ENCODE measurements at places on chromosomes 12 and 14.
A peak's percentile ranks its signal among the peaks of the same experiment; 100 is the strongest.

GRCh38 chr12:115257791-115258190 lies 573.8 kb upstream of the TBX3 start:
- DNase-seq: no peak

DNA sequence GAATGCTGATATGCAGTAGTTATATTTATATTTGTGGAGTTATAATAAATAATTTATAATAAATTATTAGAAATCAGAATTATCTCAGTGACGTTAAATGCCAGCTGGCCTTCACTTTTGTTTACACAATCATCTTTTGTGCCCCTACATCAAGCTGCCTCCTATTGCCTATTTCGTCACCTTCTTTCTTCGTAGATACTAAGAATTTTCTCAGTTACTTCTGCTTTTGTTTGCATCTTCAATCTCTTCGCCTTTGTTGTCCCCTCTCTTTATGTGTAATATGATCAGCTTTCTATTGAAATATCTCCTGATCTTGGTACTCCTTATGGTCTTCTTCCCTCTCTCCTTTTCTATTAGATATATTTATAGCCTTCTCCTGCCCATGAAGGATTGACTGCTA lies 197.0 kb downstream of the ERC1 start:
- no peak for DNase-seq

- no peak for DNase-seq
Observed at GRCh38 chr12:128761379-128761790, 62.4 kb downstream of the SLC15A4 start.

- DNase-seq: no peak
Observed at GRCh38 chr14:63186453-63186852, 17.8 kb upstream of the RHOJ start.

- no peak for DNase-seq
Observed at GRCh38 chr14:24430682-24431568, 1.2 kb downstream of the KHNYN start.

DNA sequence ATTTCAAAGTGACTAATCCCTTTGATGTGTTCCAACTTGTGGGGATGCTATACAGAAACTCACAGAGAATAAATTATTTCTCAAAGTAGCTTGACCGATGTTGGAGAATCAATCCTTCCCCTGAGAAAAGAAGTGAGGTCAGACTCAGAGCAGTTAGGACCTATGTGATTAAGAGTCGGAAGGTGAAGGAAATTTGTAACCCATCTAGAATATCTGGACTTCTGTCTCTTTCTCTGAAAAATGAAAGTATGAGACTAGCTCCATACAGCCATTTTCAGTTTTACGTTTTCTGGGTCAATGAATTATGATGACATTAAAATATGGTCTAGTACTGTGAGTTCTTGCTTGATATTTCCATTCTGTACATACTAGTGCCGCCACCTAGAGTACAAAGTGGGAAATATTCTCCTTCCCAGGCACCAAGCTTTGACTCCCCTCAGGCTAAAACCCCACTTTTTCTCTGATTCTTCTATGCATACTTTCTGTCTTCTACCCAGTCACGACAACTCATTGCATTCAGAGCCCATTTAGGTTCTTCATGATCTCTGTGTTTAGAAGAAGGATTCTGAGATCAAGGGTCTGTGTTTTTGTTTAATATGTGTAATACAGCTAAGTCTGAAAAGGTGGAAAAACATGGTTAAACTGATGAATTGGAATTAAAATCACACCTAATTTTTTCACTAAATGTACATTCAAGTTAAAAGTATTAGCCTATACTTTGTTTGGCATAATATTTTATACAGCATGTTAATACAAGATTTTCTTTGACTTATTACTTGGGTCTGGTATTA lies 6.9 kb upstream of the NTS start:
- DNase-seq: peak; percentile 17

DNA sequence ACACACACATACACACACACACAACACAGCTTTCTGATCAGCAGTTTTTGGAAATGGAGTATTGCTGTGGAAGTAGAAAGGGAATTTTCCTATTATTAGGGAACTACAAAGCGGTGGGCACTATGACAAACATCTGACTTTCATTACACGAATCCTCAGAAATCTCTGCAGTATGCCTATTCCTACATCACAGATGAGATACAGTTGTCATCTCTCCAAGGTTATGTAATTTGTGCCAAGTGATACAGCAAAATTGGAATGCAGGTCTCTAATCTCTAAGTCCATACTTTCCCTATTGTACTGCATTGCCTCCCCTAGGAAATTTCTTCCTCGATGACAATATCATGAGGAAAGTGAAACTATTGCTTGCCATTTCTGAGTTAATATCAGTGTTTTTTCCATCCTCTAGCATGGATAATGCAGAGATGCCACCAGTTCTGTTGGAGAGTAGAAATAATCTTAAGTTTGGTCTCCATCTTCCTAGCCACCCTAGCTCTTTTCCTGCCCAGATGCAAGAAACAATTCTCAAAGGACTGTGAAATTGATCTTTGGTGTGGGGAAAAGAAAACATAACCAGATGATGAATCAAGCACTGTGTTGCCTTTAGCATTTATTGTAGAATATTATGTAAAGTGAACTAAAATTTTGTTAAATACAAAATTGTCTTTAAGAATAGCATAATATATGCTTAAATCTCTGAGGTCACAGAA lies 94.7 kb downstream of the ERGIC2 start:
- no peak for DNase-seq

DNA sequence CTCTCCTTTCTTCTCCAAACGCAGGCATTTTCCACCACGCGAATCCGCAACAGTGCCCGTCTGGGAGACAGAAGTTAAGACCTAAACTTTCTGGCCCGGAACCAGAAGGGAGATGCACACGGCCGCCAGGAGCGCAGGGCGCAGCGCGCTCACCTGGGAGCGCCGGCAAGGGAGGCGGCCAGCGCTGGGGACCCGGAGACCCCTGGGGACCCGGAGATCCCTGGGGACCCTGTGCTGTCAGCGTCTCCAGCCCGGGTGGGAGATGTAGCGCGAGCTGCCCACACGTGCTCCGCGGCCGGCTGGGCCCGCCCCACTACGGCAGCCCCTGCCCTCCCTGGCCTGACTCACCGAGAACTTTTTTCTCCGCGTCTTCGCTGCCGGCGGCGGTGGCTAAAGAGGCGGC lies 620 bp downstream of the YBX3 start:
- no peak for DNase-seq

DNA sequence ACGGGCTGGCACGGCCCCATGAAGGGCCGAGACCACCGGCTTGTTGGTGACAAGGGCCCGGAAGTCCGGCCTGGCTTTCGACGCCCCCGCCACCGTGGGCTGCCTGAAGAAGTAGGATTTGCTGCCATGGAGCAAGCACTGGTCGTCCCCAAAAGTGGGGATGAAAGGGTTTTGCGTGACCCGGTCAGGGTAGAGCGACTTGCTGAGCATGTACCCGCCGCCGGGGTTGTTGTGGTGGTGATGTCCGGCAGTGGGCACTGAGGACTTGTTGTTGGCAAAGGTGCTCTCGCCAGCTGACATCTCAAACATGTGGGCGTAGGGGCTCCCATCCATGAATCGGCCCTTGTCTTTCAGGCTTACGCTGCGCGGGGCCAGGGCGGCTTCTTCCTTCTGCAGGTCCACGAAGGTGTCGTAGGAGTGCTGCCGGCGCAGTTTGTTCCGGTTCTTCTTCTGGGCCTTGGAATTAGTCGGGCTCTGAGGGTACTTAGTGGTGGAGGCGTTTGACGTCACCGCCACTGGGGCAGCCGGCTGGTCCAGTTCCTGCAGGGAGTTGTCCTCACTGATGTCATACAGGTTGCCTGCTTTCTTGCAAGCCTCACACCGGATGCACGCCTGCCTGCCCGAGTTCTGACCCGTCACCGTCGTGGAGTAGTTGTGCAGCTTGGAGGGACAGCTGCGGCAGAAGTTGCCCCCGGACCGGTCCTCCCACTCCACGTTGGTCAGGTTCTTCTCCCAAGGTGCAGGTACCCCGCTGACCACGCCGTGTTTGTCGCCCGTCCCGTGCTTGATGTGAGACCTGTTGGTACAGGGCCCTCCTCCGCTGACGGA lies 366.6 kb downstream of the EMP1 start:
- no peak for DNase-seq

- DNase-seq: no peak
Observed at GRCh38 chr12:117126335-117126734, 27.1 kb upstream of the TESC start.

DNA sequence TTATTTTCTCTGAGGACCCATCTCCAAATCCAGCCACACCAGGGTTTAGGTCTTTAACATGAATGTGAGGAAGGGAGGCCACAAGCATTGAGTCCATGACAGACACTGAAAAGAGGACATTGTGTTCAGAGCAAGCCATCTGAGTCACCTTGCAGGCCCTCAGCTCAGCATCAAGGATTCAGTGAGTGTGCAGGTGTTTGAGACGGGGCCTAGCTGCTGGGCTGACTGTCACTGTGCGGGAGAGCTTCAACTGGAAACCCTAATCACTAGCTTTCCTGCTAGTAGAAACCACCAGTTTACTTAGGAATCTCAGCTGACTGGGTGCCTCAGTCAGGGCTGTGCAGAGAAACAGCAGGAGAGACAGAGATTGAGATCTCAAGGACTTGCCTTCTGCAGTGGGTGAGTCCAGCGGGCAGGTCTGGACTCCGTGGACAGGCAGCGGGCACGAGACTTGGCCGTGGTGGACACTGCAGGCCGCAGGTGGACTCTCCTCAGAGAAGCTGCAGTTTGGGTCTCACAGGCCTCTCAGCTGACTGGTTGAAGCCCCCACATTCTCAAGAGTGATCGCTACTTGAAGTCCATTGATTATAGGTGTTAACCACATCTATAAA lies 86.1 kb upstream of the DYNC1H1 start:
- no peak for DNase-seq

- DNase-seq: no peak
Observed at GRCh38 chr12:130007771-130008170, 103.9 kb upstream of the TMEM132D start.

DNA sequence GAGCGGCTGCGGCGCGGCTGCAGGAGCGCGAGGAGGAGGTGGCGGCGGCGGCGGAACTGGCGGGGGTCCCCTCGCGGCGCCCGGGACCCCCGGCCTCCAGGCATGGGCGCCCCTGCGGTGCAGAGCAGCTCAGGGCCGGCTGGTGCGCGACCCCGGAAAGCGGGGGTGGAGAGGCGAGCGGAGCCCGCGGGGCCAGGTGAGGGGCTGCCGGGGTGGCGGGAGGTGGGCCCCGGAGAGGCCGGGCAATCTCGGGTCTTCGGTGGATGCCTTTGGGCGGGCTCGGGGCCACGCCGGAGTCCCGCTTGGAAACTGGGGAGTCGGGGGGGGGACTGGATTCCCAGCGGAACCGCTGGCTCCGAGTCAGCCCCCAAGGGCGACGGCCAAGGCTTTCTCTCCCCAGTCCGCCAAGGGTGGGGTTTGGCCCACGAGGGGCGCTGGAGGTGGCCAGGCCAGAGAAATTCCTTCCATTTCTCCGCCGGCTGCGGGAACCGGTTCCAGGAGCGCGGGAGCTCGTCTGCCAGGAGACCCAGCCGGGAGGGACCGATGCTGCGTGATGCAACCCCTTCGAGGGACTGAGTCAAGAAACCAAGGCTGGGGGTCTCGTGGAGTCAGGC lies 13.9 kb upstream of the NR4A1 start:
- DNase-seq: no peak

- no peak for DNase-seq
Observed at GRCh38 chr14:76245097-76245496, 93.4 kb downstream of the GPATCH2L start.

DNA sequence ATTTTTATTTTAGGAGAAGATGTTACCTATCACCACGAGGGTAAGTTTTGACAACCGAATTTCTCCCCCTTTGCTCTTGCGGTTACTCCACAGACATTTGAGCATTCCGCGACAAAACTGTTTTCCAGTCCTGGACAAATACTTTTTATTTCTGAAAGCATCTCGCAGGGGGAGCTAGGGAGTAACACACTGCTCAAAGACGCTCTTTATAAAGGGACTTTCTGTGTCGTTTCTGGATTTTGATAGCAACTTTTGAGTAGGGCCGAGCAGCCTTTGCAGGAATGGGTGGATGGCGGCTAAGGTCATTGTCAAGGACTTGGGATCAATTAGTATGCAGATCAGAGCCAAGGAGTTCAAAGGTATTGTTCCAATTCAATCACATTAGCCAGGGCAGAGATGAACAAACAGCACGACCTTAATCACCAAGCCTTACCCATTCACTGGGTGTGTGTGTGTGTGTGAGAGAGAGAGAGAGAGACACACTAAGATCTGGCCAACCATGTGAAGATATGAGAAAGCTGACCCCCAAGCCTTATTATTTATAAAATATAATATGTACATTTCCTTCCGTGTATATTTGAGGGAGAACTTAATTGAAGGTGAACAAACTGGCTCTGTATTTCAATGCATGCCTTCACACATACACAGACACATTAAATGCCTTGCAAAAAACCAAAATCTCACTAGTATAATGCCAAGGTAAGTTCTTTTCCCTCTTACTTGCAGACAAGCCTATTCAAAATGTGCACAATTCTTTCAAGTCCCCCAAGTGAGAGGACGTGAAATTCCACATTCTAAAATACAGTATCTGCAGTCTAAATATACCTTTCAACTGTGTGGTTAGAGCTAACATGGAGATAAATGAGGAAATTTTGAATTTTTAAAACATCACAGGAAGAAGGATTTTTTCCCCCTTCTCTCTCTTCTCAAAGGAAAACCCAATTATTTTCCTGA lies 613.8 kb downstream of the VRK1 start:
- no peak for DNase-seq

GRCh38 chr12:1933342-1934051 lies 15.0 kb upstream of the CACNA2D4 start:
- DNase-seq: no peak

GRCh38 chr12:121441555-121441954 lies 41.6 kb downstream of the RNF34 start:
- no peak for DNase-seq

DNA sequence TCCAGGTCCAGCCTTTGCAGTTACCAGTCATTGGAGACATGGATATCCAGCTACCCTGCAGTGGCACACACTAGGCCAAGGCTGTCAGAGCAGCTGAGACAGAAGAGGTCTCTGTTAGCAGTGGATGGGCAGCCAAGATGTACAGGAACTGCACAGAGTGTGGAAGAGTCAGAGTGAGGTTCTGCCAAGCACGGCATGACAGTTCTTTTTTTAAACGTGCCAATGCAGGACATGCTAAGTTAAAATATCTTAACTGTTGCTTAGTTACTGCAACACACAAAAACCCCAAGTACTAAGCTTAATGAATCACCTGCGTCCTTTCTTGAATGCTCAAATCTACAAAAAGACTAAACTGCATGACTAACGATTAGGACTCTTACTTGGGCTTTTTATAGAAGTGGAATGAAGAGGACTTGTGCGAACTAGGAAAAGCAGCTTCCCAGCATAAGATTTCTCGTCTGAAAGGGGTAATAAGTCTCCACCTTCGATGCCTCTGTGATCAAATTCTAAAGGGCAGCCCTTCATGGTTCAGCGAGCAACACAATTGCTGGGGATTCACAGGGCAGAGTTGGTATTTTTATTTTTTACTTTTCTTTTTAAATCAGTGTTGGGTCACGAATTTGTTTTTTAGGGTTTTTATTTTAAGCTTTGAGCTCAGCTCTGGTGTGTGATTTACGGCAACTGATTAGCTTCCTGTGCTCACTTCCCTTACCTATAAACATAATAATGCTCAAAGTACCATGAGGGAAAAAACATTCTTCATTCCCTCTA lies 20.6 kb downstream of the MAPK1IP1L start:
- no peak for DNase-seq

GRCh38 chr12:79378496-79378895 lies 312.3 kb downstream of the PAWR start:
- DNase-seq: no peak
